ENCODE measurements at places on chromosomes 13 and 19. TPM values are rescaled to one million over a fixed set of nuclear protein-coding genes. Genes with fewer than 3 reads are reported as not detected.

ZGLP1 gene
- not detected for total RNA-seq

DNA sequence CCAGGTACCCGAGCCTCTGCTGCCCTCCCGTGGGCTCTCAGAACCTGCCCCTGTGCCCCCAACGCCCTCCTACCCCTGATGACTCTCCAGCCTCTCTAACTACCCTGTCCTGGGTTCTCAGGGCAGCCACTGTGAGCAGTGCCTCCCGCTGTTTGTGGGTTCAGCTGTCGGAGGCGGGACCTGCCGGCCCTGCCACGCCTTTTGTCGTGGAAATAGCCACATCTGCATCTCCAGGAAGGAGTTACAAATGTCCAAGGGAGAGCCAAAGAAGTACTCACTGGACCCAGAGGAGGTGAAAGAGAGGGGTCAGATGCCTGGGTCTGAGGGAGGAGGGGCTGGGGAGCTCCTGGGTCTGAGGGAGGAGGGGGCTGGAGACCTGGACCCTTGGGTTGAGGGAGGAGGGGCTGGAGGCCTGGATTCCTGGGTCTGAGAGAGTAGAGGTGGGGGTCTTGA, 20.0 kb downstream of the CNFN start:
- no peak for DNase-seq

GRCh38 chr19:47511681-47512080, 3.2 kb downstream of the NAPA start:
- no peak for DNase-seq

- peak; percentile 22 for DNase-seq
Measured at GRCh38 chr13:52001120-52001731, 10.0 kb downstream of the ATP7B start.

MEIOSIN gene
- 0.35 TPM for total RNA-seq

DNA sequence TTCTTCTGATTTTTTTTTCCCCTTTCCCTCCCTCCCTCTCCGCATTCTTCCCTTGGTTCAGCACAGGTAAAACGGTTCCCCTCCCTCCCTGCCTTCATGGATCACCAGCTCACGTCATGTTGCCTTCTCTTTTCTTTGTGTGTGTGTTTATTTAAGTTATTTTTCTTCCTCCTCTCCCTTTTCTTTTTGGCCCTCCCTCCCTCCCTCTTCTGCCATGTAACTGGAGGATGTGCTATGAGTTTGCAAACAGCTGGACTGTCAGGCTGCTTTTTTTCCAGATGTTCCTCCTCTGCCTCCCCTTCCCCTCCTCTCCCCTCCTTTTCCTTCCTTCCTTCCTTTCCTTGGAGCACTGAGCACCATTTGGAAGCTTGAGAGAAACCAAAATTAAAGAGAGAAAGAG, 2.0 kb downstream of the LENG9 start:
- DNase-seq: peak; percentile 83

CYP2A7 gene
- not detected for total RNA-seq

IFNL1 gene
- not detected for total RNA-seq

AXL gene
- 418 TPM for total RNA-seq

DNA sequence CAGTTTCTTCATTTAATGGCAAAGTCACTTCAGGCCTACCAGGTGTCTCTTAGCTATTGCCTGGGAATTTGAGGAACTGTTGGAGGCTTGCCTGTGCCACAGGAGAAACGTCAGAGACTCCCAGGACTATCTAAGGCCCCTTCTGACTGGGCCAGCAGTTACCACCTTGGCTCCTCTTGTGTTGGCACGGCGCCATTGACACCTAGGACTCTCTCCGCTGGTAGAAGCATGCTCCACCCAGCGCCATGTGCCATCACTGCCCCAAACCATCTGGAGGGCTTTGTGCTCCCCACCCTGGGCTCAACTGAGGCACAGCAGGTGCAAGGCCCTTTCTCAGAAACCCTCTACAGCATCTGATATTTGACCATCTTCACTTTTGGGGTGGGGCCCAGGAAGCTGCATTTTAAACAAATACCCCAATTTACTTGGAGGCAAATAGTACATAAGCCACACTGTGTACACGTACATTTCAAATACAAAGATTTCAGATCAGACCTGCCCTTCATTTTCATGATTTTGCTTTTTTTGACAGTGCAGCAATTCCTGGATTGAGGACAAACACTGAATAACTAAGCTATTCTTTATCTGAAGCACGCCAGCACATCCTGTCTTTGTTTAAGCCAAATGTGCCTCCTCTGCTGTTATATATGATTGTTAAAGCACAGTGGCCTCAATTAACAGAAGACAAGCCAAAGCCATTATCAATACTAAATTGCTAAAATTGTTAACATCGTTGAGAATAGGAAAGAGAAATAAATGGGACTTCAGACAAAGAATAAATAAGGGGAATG, 59.9 kb upstream of the TPP2 start:
- no peak for DNase-seq

DNA sequence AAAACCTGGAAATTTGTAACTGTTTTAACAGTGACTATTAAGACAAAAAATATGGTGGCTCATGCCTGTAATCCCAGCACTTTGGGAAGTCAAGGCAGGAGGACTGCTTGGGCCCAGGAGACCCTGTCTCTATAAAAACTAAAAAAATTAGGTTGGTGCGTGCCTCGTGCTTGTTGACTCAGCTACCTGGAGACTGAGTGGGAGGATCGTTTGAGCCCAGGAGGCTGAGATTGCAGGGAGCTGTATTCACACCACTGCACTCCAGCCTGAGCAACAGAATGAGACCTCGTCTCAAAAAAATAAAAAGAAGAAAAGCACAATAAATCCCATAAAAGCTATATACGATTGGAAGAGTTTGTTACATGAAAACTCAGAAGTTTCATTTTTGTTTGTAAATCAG, 23.7 kb downstream of the KLF5 start:
- DNase-seq: no peak

- DNase-seq: peak; percentile 49
Measured at GRCh38 chr19:50933640-50934039, 19.2 kb downstream of the KLK5 start.

GRCh38 chr13:37878921-37879320, 9.3 kb upstream of the TRPC4 start:
- no peak for DNase-seq

KLF2 gene
- 0.55 TPM for total RNA-seq

IZUMO2 gene
- total RNA-seq: not detected

GRCh38 chr13:78139765-78140164, 221.1 kb upstream of the EDNRB start:
- no peak for DNase-seq

GAS6 gene
- 29.4 TPM for total RNA-seq

DNA sequence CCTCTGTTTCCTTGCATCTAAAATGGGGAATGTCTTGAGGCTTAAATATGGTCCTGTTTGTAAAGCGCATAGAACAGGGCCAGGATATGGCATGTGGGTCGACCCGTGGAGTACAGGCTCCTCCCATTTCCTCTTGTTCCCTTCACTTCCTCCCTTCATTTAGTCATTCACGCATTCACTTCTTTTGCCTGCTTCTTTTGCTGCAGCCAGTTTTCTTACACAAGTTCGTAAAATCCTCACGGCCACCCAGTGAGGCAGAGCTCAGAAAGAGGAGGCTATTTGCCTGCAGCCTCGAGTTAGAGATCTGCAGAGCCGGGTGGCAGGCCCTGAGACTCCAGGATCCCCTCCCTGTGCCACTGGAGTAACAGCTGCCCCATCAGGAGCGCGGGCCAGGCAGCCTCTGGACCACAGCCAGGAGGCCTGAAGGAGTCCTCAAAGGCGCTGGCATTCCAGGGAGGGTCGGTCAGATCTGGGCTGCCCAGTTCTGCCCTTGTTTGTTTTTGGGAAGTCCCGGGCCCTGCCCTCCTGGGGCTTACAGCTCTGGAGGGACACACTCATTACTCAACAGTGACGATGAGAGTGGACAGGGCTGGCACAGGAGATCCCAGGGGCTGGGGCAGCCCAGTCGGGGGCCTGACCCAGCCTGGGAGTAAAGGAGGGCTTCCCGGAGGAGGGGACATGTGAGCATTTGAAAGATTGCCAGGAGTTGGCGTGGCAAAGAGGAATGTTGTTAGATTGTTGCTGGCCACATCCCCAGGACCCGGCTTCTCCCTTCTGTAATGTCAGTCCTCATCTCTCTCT, 4.6 kb downstream of the PPP5C start:
- DNase-seq: peak; percentile 60

- DNase-seq: no peak
Measured at GRCh38 chr19:49414256-49414655, 9.0 kb downstream of the PTH2 start.

RNF17 gene
- total RNA-seq: not detected

DNA sequence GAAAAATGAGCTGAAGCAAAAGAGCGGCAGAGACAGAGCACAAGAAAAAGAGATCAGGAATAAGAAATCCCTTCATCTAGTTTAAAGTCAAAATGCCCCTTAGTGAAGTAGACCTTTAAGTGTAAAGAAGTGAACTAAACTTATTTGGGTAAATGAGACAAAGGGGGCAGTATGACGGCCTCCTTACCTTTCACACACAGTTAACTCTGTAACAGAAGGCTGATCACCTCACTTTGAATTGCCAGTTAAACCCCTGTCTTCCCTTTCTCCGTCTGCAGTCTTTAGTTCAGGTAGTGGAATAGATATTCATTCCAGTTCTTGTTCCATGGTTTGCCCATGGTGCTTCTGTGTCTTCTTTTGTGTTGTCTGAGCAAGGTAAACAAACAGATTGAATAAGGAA, 1029.8 kb downstream of the DIAPH3 start:
- DNase-seq: no peak

- DNase-seq: peak; percentile 15
Measured at GRCh38 chr13:99307247-99307646, at the start of gene GPR183. Gene GPR183, minus strand, starts transcription at chr13:99307399. Its CDS starts 11,254 bp downstream, at chr13:99296145.

DNA sequence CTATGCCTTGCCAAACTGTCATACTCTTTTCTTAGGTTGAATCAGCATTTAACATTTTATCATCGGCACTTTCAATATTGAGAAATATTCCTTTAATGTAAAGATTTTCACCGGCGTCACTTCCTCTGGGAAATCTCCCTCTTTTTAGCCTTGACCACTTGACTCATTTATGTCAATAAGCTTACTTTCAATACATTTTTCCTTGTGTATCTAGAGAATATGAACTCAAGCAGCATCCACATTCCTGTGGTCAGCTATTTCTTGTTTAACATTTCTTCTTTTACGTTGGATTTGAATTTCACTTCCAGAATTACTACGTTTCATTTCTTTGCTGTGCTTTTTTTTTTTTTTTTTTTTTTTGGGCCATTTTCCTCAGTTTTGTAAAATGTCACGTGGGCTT, 271.2 kb upstream of the HTR2A start:
- no peak for DNase-seq

- DNase-seq: no peak
Measured at GRCh38 chr19:4220188-4220587, 9.1 kb upstream of the EBI3 start.

RXFP2 gene
- total RNA-seq: not detected

PLEKHF1 gene
- 31.4 TPM for total RNA-seq

PINLYP gene
- total RNA-seq: not detected

- no peak for DNase-seq
Measured at GRCh38 chr13:49922301-49922700, 13.8 kb downstream of the SPRYD7 start.

- no peak for DNase-seq
Measured at GRCh38 chr13:18235756-18236527, 945.7 kb downstream of the TUBA3C start.

DNA sequence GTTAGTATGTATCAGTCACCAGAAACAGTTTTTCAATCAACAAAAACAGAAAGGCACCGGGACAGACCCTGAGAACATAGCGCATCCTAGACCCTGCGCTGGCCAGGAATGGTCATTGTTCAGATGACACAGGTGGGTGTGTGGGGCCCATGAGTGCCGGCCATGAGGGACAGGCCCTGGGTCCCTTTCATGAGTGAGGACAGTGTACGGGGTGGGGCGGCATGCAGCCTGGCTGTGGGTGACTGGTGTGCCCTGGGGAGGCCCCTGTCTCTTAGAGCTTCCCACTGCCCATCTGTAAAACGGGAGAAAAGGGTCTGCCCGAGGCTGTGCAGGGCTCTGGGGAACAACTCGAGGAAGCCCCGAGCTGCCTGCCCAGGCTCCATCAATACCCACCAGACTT, 25.8 kb downstream of the PBX4 start:
- no peak for DNase-seq

DNA sequence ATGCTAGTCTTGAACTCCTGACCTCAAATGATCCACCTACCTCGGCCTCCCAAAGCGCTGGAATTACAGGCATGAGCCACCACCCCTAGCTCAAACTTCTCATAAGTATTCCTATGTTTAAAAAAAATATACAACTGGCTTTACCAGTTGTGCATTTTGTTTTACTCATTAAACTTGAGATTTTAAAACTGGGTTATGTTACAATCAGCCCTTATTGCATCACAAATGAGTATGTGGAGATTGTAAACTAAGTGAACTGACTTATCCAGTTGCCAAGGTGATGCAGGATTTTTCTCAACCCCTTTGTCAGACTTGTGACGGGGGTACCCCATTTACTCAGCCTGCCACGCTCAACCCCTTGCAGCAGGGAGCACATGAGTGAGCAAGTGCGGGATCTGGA, 14.4 kb upstream of the GTF2F2 start:
- no peak for DNase-seq

DNA sequence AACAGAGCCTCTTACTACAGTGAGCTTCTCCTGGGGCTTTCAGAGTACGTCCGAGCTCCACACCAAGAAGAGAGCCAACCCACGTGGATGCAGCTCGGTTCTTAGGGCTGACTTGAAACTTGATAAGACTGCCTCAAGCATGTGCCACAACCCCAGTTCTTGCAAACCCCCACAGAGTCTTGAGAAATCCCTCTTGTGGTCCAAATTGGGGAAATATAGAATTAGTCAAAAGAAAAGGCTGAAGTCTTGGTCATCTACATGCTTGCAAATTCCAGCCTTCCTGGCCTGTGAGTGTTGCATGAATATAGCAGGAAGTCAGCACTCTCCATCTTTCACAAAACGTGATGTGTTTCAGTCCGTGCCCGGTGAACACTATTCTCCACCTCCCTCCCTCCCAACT, 95.2 kb downstream of the GGACT start:
- no peak for DNase-seq

- no peak for DNase-seq
Measured at GRCh38 chr13:114104655-114105520, 27.5 kb downstream of the RASA3 start.

DNA sequence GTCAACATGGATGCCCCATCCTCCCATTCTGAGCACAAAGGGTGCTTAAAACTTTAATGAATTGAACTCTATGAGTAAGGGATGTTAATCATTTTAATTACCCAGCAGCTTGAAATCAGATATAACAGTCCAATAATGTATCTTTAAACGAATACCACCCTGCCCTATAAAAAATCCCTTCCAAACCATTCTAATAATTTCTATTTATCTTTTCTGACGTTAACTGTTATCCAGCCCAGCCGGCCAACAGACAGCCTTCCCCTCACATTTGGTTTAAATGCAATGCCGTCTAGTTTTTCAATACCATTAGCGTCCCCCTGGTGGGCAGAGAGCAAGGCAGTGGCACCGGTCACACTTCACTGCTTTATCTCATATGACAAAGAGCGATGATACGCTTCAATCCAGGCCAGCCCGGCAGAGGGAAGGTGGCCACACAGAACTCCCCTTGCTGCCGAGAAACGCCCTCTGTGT, 402.2 kb upstream of the ZNF507 start:
- no peak for DNase-seq

GRCh38 chr13:74452881-74453280, 318.7 kb upstream of the KLF12 start:
- DNase-seq: no peak
